ENCODE measurements at places on chromosomes 4 and X.

DNA sequence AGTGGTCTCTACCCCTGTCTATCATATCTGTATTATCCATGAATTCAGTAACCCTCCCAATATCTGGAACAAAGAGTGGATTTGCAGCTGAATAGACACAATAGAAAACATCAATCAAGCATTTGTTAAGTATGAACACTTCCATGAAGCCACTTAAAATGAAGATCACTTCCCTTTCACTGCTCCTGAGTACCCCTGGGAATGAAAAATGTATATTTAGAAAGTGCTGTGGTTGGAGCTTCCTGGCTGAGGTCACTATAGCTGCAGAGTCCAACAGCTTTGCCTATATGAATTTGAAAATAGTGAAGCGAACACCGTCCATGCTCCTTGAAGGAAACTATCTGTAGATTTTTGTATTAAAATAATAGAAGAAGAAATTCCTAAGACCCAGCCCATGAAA lies 227.0 kb downstream of the DTHD1 start:
- no peak for DNase-seq

DNA sequence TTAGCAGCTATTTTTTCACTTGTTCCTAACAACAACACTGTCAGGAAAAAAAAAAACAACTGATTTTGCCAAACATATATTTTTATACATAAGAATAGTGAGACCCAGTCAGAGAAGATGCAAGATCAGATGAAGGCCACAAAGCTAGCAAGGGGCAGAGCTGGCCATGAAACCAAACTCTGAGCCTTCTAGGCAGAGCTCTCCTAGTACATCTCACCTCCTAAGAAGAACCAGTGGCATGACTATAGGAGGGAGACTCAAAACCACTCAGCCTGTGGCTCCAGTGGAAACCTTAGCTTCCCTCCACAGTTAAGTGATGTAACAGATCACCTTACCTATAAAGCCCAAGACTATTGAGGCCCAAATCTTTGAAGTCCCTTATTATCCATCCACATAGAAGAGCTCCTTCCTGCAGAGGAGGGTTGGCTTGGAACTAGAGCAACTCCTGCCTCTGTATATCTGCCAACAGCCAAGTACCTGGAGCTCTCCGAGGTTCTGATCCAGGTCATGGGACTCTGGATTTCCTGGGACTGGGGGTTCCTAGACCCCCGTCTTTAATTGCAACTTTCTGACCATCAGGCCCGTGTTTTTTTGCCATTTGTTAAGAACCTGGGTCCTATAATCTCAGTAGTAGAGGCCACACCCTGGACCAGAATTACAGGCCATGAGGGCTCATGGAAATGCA lies 136.5 kb downstream of the SH3KBP1 start:
- DNase-seq: peak; percentile 10

- DNase-seq: no peak
Measured at GRCh38 chrX:15804563-15804962, 14.3 kb downstream of the ZRSR2 start.

GRCh38 chrX:80173261-80173660 lies 158.7 kb downstream of the TBX22 start:
- no peak for DNase-seq

GRCh38 chr4:72531768-72532290 lies 37.2 kb downstream of the ADAMTS3 start:
- DNase-seq: peak; percentile 10

DNA sequence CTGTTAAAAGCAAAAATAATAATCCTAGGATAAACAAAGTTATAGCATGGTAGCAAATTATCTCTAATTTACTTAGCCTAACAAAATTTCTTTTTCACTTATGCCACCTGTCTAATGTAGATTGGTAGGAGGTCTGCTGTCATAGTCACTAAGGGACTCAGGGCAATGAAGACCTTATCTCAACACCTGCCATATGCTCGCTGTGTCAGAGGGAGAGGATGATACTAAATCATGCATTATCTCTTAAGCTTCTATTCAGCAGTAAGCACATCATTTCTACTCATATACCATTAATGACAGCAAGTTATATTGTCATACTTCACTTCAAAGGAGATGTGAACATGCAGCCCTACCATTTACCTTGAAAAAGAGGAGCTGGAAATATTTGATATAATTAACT lies 44.1 kb downstream of the AFM start:
- DNase-seq: no peak

Measured in amniotic epithelial cell (primary cell).